ENCODE measurements at places on chromosomes 1 and 21.

DNA sequence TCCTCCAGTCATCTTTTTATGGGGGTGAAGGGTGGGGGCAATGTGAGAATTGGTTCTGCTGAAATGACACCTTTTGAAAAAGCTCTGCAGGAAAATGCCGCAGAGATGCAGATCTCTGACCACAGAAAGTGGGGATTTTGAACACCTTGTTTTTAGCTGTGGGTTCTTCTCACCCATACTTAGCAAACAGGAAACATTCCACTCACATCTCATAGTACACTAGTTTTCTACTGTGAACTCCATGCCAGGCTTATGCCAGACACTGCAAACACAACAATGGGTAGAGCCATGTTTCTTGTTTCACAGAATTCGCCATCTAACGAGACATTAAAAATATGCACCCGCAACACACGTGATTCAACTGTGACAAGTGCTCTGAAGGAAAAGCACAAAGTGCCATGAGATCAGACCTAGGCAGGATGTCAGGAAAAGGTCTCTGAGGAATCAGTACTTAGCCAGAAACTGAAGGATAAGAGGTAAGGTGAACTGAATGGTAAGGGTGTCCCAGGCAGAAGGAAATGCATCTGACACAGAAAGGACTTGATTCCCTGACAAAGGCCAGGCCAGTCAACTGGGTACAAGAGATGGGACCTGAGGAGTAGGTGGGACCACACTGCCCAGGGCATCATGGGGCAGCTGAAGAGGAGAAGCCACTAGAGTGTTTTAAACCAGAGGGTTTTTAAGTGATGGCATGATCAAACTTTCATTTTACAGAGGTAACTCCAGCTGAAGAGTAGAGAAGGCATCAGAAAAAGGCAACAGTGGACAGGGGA lies 83.8 kb upstream of the JAK1 start:
- no peak for DNase-seq

DNA sequence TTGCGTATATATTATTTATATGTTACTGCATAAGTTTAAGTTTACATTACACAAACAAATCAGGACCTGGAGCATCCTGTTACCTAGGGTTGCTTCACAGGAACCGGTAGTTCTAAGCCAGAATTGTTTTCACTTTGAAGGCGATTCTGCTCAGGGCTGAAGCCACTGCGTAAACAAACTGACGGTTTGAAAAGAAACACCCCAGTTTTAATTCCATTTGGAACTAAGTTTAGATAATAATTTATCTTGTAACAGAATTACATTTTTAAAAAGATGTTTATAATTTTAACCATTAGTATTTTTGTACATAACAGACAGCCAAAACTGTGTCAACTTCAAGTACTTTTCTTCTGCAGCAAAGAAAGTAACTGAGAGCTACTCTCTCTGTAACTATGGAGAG lies 282.1 kb upstream of the LYPLAL1 start:
- no peak for DNase-seq

DNA sequence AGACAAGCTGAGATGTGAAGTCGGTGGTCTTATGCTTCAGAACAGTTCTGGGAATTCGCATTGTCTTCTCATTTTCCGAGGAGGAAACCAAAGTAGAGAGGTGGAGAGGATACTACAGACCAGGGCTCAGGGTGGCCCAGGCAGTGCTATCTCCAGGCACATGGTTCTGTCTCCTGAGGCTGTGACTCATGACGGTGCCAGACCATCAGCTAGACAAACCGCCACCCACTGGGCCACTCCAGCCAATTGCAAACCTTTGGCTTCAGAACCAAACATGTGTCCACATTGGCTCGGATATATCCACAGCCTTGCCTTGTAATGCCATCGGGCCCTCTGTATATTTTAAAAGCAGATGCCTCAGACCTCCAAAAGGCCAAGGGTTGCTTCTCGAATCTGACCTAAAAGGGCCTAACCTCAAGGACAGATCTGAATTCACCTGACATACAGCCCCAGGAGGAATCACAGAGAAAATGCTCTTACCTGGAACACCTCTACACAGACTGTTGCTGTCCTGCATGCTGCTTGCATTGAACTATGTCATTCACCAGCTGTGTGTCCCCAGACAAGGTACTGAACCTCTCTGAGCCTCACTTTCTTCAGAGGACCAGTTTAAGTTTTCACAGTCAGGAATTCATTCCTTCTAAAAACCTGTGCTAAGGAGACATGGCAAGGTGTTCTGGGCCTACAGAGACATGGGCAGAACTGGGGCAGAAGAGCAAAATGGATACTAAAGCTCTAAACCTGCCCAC lies 224.9 kb upstream of the JUN start:
- DNase-seq, result no peak

DNA sequence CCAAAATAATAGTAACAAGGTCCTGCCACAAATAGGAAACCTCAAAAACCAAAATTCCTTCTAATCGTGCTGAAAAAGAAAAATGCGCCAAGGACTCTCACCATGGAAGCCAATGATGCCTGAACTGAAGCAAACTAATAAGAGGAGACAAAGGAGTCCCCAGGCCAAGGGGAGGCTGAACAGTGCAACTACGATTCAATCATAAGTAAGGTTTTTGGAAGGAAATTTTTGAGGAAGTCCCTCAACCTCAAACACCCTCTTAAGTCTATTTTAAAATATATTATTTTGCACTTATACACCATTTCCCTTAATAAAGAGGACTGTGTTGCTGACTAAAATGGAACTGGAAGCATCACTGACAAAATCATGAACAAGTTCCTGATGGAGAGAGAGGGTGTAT lies 1.7 kb upstream of the ARHGAP29 start:
- DNase-seq, result no peak

- no peak for DNase-seq
These were observed 2.3 kb downstream of the IL6R start for GRCh38 chr1:154407198-154408091.

GRCh38 chr1:39407896-39408640 lies 83.4 kb upstream of the BMP8A start:
- DNase-seq, result no peak

Measured in activated gamma-delta T cell treated with Interleukin-2 at 50 U/mL for 16 hours (primary cell).